ENCODE measurements at places on chromosomes 1 and 21.

GRCh38 chr21:34535886-34536285 is 23.9 kb upstream of the KCNE1 start:
- no peak for DNase-seq

DNA sequence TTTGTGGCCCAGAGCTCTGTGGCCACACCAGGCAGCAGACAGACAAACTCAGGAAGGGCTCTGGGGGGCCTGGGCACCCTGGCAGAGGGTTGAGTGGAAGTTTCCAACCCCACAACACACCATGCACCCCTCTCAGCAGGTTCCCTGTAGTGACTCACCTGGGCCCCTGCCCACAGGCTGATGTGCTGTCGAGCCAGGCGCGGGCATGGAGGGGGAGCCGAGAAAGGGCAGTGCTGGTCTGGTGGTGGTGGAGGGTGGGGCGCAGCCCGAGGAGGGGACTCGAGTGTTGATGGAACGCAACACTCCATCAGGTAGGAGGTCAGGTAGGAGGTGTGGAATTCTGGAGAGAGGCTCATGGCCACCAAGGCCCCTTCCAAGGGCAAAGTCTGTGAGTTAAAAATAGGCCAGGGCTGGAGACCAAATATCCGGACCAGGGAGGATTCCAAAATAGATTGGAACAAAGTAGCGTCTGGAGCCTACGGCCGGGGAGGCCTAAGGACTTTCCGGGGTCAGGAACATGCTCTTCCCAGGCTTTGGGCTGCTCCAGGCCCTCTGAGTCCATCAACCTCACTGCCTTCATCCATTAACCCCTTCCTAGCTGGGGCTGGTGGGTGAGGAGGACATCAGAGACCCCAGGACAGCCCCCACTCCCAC is 191.5 kb upstream of the AJAP1 start:
- DNase-seq, result no peak

DNA sequence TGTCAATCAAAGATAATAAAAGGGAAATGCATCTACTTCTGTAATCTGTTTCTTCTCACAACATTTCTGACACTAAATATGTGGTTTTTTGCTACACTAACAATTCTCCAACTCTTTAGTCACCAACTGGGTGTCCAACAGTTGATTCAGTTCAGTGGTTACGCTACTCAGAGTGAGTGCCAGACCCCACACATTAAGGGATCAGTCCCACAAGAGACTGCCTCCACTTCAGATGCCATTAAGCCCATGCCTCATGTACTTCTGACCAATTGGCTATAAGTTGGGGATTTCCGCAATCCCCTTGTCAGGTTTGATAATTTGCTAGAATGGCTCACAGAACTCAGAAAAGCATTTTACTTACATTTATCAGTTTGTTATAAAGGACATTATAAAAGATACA is 28.4 kb downstream of the RNF2 start:
- no peak for DNase-seq

DNA sequence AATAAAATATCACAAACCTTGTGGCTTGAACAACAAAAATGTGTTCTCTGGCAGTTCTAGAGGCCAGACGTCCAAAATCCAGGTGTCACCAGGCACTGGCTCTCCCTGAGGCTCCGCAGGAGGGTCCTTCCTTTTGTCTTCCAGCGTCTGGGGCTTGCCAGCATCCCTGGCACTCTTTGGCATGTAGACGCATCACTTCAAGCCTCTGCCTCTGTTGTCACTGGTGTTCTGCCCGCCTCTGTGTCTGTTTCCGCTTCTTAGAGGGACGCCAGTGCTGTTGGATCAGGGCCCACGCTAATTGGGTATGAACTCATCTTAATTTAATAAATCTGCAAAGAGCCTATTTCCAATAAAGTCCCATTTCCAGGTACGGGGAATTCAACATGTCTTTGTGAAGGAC is 273.7 kb upstream of the C1orf174 start:
- DNase-seq, result no peak

DNA sequence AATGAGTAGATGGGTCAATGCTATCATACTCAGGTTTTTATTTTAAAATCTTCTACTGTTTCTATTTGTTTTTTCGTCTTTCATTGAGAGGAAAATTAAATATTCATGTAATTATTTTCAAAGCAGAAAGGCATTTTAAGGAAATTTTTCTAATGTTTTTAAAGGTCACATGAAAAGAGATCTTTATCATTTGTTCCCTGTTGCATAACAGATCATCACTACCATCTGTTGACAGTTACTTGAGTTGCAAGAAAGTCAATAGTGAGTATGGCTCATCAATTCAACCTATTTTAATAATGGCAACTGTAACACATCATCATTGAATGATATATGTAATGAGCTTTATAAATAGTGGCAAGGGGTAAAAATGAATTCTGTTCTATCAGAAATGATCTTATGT is 369.7 kb downstream of the DPYD start:
- DNase-seq, result no peak
